Cardiac muscle cell (in vitro differentiated cells and primary cell): ENCODE measurements at places on chromosomes 5 and 9. TPM values are rescaled to one million over a fixed set of nuclear protein-coding genes. Genes with fewer than 3 reads are reported as not detected.
A peak's percentile ranks its signal among the peaks of the same experiment; 100 is the strongest.

DNA sequence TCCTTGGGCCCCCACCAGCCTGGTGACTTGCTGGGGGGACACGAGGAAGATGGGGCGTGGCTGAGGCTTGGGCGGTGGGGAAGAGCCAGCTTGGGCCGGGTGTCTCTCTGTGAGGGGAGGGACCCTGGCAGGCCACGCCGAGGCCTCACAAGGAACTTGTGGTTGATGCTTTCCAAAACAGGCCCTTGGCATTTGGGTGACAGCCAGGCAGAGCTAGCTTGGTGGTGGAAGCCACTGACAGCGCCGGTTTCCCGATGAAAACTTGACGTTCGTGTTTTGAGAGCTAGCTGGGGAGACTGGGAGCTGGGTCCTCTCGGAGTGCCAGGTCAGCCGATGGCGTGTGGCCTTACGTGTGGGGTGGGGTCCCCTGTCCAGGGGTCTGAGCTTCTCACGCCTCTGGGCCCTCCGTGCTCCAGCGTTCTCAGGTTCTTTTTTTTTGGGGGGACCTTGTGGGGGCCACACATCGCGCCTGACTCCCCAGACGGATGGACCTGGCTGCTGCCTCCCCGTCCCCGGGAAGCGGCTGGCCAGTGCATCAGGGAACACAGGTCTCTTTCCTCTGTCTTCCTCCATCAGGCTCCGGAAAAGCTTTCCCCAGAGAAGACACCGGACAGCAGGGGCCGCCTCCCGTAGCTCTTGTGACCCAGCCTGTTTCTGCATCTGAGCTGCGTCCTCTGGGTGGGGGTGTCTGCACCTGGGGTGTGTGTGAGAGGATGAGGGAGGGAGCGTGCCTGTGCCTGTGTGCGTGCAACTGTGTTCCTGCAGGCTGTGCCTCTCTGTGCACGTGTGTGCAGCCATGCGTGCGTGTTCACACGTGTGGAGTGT, 129.3 kb upstream of the LPCAT1 start:
- no peaks in the 10 kb centered on the region for H3K36me3 ChIP-seq
- no peak overlapping the region for H3K4me3 ChIP-seq
- H3K27ac ChIP-seq = no peak overlapping the region

DNA sequence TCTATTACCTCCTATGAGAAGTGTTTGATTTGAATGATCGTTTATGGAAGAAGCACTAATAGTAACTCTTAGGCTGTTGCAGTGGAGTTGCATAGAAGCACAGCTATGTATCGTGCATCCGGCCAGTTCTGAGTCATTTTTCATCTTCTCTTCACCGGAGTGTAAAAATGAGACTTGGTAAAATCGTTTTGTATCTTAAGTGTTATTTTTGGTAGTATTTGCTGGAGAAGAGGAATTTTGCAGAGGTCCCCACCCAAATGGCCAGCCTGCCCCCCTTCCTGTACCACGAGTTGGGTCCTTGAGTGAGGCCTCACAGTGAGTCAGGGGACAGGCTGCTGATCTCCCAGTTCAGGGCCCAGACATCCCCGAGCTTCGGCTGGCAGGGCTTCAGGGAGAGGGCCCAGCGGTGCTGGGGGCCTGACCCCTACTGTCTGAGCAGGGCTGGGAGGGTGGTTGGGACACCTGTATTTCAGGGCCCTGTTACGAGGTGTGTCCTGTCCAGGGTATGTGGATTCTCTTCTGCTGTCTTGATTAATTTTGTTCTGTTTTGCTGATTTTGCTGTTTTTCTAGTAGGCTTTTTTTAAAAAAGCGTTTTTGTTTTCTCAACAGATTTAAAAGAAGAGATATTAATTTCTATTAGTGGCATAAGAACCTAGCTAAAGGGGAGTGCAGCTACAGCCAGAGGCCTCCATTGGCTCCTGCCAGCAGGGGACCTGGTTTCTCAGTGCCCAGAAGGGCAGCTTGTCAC, 210.8 kb downstream of the TRIO start:
- no peak overlapping the region for H3K27ac ChIP-seq
- H3K27me3 ChIP-seq = no peaks in the 10 kb centered on the region
- H3K4me3 ChIP-seq = no peak overlapping the region
- H3K4me1 ChIP-seq = peaks cover 5% of the 10 kb centered on the region

DNA sequence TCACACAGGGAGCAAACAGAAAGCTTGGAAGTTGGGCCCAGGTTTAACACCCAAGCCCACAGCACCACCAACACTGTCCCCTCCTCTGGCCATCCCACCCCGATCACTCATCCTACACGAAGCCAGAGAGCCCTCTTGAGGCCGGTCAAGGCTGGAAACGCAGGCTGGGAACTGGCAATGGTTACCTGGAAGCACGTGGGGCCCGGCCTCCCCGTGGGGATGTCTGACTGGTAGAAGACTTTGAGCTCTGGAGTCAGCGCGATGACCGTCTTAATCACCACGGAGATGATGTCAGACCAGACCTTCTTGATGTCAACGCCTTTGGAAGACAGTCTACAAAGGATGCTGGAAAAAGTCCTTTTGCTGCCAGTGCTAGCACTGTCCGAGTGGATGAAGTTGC, 104.1 kb downstream of the TTLL11 start:
- H3K4me1 ChIP-seq = peaks cover 7% of the 10 kb centered on the region
- no peak overlapping the region for H3K27ac ChIP-seq
- no peaks in the 10 kb centered on the region for H3K27me3 ChIP-seq
- H3K4me3 ChIP-seq = no peak overlapping the region
- DNase-seq = peak; percentile 21
- no peaks in the 10 kb centered on the region for H3K36me3 ChIP-seq

Gene UCK1
- 39.5 and 57.1 TPM in 2 replicates for total RNA-seq

Gene DOCK8
- total RNA-seq = 0.04 TPM in 1 of 2 replicates, not detected in the other

DNA sequence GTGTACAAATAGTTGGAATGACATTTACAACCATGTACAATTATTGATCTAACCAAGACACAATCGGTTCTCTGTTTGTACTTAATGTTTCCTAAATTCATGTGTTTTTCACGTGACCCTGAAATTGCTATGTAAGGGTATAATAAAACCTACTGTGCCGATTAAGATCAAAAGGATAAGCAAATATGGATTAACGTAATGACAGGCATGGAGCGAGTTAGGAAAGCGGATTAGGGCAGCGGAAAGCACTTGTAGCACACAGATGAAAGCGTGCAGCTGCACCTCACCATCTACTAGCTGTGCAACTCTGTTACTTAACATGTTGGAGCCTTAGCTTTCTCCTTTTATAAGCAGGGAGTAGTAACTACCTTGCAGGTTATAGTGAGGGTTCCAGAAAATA, 38.3 kb upstream of the ZFYVE16 start:
- H3K36me3 ChIP-seq = no peaks in the 10 kb centered on the region
- H3K27ac ChIP-seq = no peak overlapping the region
- H3K4me1 ChIP-seq = no peaks in the 10 kb centered on the region
- no peak overlapping the region for H3K4me3 ChIP-seq
- DNase-seq = no peak
- no peaks in the 10 kb centered on the region for H3K27me3 ChIP-seq

Gene CYLC2
- not detected in 2 replicates for total RNA-seq

Gene GFRA3
- total RNA-seq = 0.39 and 0.53 TPM in 2 replicates

Gene SEMA6A
- 20.3 and 27.6 TPM in 2 replicates for total RNA-seq

Gene GFPT2
- total RNA-seq = 36.0 and 37.7 TPM in 2 replicates

- H3K27ac ChIP-seq = no peak overlapping the region
- DNase-seq = no peak
- H3K36me3 ChIP-seq = no peaks in the 10 kb centered on the region
- no peaks in the 10 kb centered on the region for H3K27me3 ChIP-seq
- H3K4me1 ChIP-seq = no peaks in the 10 kb centered on the region
Observed at GRCh38 chr5:100252037-100252436, 283.1 kb upstream of the FAM174A start.

GRCh38 chr5:169958278-169958677, 22.0 kb downstream of the INSYN2B start:
- H3K36me3 ChIP-seq = no peaks in the 10 kb centered on the region
- H3K27me3 ChIP-seq = peaks cover 4% of the 10 kb centered on the region
- DNase-seq = no peak
- no peaks in the 10 kb centered on the region for H3K4me1 ChIP-seq

GRCh38 chr9:18007621-18008020, 428.8 kb downstream of the SH3GL2 start:
- DNase-seq = no peak
- no peaks in the 10 kb centered on the region for H3K36me3 ChIP-seq
- no peak overlapping the region for H3K4me3 ChIP-seq
